ENCODE measurements at places on chromosomes 1 and 21. TPM values are rescaled to one million over a fixed set of nuclear protein-coding genes. Genes with fewer than 3 reads are reported as not detected.

Gene LCE3D
- total RNA-seq = not detected

- H3K27ac ChIP-seq = no peak overlapping the region
- no peak overlapping the region for H3K4me3 ChIP-seq
- no peaks in the 10 kb centered on the region for H3K36me3 ChIP-seq
- no peaks in the 10 kb centered on the region for H3K4me1 ChIP-seq
- H3K27me3 ChIP-seq = no peaks in the 10 kb centered on the region
Observed at GRCh38 chr1:104468282-104468681, 718.6 kb downstream of the AMY1C start.

GRCh38 chr1:183567584-183567983 lies 22.7 kb downstream of the NCF2 start:
- peaks cover 3% of the 10 kb centered on the region for H3K4me1 ChIP-seq
- no peaks in the 10 kb centered on the region for H3K36me3 ChIP-seq
- no peaks in the 10 kb centered on the region for H3K27me3 ChIP-seq

- H3K27me3 ChIP-seq = no peaks in the 10 kb centered on the region
- H3K36me3 ChIP-seq = no peaks in the 10 kb centered on the region
- H3K27ac ChIP-seq = peak overlapping the region; percentile 75
- no peak for DNase-seq
- no peaks in the 10 kb centered on the region for H3K4me1 ChIP-seq
- H3K4me3 ChIP-seq = peak overlapping the region; percentile 24
Observed at GRCh38 chr1:78491451-78492071, 787 bp downstream of the PTGFR start.

GRCh38 chr1:117569856-117570255 lies 36.0 kb upstream of the TENT5C start:
- H3K4me3 ChIP-seq = no peak overlapping the region
- H3K36me3 ChIP-seq = no peaks in the 10 kb centered on the region
- no peaks in the 10 kb centered on the region for H3K27me3 ChIP-seq
- H3K27ac ChIP-seq = no peak overlapping the region
- DNase-seq = no peak

GRCh38 chr1:19076841-19077616 lies 120.6 kb upstream of the IFFO2 start:
- H3K4me3 ChIP-seq = no peak overlapping the region
- DNase-seq = no peak
- H3K27me3 ChIP-seq = no peaks in the 10 kb centered on the region
- no peaks in the 10 kb centered on the region for H3K36me3 ChIP-seq
- peaks cover 10% of the 10 kb centered on the region for H3K4me1 ChIP-seq
